ENCODE measurements at places on chromosomes 5 and 9.

DNA sequence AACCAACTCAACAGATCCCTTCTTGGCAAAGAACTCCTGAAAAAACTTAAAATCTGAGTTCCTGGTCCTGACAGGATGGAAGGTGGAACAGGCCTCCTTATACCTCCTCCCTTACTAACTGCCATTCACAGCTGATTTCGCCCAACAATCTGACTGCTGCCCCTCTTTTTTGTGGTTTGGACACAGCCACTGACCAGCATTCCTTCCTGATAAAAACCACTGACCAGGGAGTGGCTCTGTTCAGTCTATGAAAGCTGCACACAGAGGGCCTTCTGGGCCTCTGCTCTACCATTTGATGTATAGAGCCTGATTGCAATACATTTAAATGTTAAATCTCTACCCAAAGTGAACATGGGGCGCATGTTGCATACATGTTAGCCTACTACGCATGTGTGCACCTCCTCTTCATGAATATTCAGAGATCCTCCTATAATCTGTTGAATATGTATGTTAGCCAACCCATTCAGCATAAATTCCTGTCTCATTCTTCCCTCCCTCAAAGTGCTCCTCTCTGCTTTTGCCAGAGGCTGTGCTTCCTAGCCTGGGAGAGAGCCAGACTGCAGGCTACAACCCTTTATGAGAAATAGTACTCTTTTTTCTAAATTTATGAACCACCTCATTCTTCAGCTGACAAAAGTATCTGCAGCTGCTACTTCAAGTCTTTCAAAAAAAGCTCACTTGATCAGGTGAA is 93.7 kb upstream of the MRPS30 start:
- DNase-seq, result no peak

DNA sequence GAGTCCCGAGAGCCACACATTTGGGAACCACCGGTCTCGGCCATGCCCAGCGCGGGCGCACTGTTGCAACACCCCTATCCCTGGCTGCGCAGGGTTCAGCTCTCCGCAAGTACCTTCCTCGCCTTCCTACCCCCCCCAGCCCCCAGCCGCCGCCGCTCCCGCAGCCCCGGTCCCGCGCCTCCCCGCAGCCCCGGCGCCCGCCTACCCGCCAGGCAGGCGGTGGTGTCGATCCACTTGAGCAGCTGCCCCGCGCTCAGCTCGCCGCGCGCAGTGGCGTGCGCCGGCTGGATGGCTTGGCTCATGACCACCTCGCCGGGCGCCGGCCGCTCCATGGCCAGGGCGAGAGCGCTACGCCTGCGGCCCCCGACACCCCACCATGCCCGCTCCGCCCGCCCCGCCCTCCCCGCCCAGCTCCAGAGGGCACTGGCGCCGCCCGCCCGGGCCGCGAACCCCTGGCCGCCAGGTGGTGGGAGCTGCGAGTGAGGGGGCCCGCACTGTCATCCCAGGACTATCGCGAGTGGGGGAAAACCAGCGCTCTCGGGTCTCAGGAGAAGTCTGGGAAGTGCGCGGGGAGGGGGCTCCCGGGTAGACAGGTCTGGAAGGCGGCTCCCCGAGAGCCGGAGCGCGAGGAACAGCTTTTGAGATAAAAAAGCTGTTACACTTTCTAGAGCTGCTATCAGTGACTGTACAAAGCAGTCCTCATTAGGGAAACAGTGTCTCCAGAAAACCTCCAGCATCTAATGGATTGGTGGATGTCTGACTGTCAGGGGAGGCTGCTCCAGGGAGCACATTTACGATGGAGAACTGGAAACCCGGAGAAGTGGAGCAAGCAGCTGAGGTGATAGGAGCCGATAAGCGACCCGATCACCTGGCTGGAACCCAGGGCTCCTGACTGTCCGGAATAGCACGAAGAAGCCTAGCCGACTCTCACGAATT is at the start of gene ACOT12:
Gene ACOT12 (minus strand): TSS at position 352 of the 936 bp plus-strand sequence. CDS start 20 bp downstream, at position 332.
- DNase-seq, result no peak

GRCh38 chr5:37738057-37738691 is 101.7 kb downstream of the GDNF start:
- no peak for DNase-seq

DNA sequence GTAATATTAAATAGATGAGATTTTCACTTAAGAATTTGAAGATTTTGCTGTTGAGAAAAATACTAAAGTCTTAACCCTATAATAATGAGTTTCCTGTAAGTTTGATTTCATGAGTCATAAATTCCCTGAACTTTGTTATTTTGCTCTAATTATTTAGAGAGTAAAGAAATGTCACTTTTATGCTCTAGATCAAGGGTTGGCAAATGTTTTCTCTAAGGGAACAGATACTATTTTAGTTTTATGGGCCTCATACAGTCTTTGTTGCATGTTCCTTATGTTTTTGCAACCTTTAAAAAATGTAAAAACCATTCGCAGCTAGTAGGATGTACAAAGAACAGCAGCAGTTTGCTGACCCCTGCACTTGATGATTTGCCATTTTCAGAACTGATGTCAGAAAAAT is 480 bp upstream of the TXNDC8 start:
- no peak for DNase-seq

- no peak for DNase-seq
Observed at GRCh38 chr5:36602704-36603321, 3.6 kb upstream of the SLC1A3 start.

DNA sequence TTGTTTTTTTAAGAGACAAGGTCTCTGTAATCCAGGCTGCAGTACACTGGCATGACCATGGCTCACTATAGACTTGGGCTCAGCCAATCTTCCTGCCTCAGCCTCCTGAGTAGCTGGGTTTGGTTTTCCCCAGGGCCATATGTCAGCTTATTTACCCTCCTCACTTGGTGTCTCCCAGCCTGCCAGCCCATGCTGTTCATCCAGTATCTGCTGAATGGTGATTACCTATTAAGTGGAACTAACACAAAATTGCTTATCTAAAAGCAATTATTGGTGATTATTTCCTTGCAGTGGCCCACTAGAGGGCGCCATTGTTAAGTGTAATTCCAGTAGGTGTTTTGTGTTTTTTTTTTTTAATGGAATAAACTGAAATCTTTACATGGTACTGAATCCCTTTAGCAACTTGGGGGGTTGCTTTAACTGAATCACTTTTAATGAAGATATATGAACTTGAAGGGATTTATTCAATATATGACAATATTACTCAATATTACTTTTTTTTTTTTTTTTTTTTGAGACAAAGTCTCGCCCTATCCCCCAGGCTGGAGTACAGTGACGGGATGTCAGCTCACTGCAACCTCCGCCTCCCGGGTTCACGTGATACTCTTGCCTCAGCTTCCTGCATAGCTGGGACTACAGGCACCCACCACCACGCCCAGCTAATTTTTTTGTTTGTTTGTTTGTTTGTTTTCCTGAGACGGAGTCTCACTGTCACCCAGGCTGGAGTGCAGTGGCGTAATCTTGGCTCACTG is 13.8 kb downstream of the EXOSC2 start:
- DNase-seq, result peak; percentile 47

GRCh38 chr9:76572151-76572550 is 113.2 kb downstream of the GCNT1 start:
- DNase-seq, result no peak

DNA sequence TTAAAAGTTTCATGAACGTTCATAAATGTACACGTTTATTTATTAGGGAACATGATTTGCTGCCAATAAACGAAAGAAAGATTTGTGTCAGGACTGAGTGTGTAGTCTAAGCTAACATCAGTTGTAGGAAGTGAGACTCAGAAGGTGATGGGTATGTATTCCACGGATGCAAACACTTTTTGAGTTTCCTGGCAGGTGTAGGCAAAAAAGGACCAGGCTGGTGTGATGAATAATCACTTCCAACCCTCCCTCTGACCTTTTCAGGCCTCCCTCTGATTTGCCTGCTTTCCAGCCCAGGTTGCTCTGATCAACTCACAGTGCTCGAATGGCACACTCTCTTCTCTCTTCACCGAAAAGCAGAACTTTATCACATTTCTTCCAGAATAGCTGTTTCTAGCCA is 51.8 kb downstream of the BASP1 start:
- no peak for DNase-seq

DNA sequence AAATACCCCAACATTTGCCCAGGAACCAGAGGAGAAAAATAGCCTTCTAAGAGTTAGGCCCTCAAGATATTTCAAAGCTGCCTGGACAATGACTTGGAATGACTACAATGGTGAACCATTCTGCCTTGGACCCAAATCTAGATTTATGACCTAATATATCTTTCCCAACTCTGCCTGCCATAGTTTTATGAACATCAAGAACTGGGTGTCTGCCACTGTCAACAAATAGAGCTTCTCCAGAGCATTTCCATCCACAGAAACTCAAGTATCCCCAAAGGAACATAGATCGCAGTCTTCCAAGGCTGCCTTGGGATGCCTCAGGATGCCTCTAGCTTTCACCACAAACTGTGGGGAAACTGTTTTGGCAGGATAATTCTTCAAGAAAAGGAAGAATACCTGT is 48.2 kb upstream of the NFIB start:
- no peak for DNase-seq

DNA sequence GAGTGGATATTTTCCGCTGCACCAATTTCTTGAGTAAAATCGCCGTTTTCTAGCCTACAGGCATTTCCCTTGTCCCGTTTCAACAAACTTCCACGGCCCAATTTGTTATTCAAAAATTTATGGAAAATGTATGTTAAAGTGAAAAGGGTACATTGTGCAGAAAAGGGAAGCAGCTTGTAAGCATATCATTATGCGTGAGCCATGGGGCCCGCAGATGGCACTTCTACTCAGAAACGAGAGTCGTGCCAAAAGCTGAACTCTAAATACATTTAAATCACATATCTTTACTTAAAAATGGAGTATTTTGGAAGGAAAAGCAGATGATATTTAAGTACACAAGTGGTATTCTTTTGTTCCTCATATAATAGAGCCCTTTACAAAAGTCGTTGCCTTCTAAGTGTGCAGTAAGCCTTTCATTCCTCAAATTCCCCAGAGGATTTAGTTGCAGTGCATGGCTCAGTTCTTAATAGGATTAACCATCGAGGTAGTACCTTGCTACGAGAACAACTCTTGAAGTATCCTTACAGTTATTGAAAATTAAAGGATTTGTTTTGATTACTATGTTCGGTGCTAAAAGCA is 1227.2 kb upstream of the WWC1 start:
- no peak for DNase-seq

DNA sequence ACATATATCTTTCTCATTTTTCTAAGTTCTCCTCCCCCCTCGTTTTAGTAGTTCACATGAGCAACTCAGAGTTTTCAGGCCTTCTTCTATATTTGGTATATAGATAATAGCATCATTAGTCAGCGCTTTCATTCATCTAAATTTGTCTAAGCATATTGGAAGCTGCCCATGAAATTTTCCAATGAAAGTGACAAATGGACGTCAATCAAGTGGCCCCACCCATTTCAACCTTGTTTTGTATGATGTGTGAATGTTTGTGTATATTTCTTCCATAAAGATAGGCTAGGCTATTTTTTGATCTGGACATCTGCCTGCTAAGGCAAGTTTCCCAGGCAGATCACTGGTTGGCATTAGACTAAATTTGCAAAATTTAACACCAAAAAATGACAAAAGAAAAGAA is 104.0 kb upstream of the SSBP2 start:
- DNase-seq, result no peak

All from stimulated activated CD4-positive, alpha-beta T cell treated with anti-CD3 and anti-CD28 coated beads, TNF-alpha, amount 100 ng/mL, for 24 hours (primary cell).